ENCODE measurements at places on chromosomes 12 and 14.

DNA sequence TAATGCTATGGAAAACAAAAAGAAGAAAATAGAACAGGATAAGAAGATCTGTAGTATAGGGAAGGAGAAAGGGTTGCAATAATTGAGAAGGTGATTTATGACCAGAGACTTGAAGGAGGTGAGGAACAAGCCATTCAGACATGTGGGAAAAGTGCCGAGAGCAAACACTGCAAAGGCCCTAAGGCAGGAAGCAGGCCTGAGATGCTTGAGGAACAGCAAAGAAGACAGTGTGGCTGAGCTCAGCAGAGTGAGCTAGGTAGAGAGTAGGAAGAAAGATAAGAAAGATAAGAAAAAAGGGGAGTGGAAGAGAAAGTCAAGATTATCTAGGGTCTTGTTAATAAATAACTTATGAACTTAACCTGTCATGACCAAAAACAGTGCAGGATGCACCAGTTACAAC, 671.8 kb downstream of the RPS29 start:
- DNase-seq, result no peak

GRCh38 chr12:71300772-71301675, 138.6 kb upstream of the LGR5 start:
- DNase-seq, result no peak

DNA sequence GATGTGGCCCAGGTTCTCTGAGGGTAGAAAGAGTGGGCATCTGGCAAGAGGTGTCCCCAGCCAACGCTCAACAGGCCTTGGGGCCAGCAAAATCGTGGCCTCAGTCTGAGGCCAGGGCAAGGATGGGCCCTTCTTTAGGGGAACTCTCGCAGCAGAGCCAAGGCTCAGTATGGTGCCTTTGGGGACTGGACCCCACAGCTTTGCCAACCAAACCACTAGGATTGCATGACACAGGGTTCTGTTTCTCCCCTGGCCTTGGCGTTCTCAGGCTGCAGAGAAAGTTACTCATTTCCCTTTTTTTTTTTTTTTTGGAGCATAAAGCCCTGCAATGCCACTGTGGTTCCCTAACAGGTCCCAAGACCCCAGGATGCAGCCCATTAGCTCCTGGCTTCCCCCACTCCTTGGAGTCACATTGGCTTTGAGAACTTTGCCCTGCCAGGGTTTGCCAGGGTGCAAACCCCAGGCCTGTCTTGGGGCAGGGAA, 100.6 kb downstream of the LGMN start:
- DNase-seq, result no peak

DNA sequence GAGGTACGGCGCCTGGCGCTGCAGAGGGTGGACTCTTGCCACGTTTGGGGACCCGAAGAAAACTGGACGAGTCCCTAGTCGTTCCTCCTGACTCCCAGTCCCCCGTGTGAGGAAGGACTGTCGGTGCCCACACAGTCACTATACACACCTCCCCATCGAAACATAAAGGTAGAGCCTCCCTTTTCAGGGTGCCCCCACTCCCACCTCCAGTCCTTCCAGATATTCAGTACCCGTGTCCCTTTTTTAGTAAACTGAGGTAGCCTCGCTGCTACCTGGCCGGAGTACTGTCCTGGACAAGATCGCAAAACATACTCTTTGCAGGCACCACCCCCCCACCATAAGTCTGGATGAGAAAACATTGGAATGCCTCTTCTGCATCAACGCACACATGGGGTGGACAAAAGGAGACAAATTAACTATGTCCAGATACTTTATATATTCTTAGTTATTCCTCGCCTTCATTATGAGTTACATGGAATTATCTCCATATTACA, 610 bp upstream of the KMT2D start:
- no peak for DNase-seq

DNA sequence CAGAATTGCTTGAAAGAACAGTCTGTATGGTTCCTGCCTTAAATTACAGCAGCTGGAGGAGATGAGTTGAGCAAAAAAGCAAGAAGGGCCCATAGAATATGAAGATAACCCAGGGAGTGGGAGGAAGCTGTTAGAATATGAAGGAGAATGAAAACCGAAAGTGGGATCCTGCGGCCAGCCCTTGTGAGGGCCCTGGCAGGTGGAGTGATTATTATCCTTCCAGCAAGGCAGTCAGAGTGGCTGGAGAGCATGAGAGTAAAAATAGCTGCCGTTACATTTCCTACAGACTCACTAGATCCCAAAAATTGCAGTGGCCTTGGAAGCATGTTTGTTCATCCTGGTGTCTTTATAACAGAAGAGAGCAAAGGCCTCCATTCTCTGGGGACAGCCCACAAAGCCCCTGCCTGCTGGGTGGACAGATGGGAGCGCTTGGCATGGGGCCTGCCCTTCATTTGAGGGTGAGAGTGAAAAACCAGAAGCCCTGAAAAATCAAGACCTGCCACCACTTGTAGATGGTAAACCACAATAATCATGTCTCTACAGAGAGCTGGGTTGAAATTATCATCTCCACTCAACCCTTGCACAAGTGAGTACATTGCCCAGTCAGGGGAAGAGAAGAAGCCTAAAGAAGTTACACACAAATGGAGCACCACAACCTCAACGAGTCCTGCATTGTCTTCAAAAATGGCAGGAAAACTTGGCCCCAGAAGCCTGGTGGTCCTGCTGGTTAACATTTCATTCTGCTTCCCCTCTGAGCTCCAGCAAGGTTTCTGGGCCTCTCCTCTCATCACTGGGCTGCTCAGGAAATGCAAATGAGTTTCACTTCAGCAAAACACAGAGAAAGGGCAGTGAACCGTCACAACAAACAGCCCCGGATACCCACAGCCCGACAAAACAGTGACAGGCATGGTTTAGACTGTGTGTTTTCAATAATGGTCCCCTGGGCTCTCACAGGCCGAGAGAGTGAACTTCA, 20.5 kb downstream of the ZDHHC22 start:
- DNase-seq, result peak; percentile 45

DNA sequence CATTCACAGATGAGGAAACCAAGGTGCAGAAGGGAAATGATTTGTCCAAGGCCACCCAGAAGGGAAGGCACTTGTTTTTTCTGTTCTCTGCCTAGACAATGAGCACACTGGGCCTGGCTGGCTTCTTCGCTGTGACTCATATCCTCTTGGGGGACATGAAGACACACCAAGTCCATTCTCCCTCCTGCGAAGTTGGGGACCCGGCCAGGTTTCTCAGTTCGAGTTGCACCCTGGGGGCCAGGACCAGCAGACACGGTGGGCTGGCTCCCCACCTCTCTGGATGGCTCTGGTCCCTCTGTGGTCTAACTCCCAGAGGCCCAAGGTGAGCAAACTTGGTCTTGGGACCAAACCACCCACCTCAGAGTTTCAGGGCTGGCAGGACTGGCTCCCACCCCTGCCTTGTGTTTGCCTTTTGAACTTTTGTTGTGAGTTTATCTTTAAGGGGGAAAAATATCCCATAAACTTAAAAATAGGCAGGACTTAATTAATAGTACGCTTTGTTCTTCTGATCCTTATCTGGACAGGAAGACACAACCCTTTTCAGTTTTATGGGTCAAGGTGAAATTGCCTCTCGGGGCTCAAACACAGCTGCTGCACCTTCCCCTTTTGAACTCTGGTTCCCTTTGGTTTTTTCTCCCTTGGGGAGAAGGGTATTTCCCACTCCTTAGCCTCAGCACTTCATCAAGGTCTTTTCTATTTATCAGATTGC, 9.0 kb upstream of the MLEC start:
- DNase-seq, result no peak

DNA sequence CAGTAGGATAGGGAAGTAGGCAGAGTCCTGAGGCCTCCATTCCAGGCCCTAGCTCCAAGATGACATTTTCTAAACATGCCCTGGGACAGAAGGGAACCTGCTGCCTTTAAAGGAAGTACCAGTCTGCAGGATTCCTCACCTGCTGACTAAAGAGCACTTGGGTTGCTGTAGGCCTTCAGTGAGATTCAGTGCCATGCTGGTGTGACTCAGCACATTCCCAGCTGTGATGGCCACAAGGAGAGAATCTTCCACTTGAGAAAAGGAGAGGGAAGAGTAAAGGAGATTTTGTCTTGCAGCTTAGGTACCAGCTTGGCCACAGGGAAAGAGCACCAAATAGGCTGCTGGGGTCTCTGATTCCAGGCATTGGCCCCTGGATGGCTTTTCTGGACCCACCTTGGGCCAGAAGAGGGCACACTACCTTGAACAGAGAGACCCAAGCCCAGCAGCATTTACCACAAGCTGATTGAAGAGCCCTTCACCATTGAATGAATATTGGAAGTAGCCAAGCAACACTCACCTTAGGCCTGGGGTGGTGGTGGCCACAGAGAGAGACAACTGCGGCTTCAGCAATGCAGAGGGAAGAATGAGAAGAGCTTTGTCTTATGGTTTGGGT, 498.3 kb downstream of the KCNH5 start:
- no peak for DNase-seq

- DNase-seq, result no peak
Observed at GRCh38 chr12:123293178-123293760, 21.6 kb upstream of the CDK2AP1 start.

DNA sequence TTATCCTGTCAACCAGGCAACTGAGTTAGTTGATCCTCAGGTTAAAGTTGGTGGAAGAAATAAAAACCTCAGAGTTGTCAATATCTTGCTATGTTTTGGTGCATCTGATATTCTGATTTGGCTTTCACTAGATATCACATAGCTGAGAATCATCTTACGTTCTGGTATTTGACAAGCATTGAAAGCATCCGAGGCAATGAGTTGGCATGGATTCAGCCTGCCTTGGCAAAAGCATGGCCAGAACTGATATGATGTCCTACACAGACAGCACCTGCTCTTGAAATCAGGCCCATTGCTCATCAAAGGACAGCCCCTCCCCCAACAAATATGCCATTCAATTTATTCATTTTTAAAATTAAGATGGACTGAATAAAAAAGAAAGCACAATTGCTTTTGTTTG, 320.7 kb upstream of the ATP2B1 start:
- DNase-seq, result no peak

DNA sequence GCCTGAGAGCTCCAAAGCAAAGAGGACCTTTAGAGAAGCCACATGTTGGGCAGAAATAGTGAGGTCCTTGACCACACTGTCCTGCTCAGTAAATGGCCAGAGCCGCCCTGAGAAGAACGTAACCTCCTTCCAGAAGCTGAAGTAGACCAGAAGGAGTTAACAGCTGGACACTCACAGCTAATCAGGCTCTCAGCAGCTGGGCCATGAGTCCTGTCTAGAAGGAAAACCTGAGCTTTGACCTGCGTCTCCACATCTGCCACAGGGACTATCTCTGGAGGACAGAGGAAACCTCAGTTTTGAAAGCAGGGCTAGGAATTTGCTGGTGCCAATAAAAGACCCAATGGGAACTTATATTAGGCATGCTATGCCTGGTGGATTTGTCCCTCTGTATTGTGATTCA, 12.3 kb upstream of the DHRS4 start:
- DNase-seq, result no peak

DNA sequence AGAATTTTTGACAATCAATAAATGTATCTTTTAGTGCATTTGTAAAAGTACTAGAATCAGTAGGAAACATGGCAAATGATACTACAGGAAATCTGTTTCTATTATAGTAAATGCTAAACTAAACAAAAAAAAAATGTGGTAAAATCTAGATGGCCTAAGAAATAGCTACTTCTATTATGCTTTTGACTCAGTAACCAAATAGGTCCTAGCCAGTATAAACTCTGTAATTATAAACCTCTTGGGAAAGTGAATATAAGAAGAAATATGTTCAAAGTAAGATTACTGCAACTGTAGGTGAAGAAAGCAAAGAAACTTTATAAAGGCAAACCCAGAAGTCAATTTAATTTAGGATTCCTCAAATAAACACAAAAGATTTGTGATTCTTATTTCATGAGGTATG, 581.2 kb downstream of the LRFN5 start:
- no peak for DNase-seq

DNA sequence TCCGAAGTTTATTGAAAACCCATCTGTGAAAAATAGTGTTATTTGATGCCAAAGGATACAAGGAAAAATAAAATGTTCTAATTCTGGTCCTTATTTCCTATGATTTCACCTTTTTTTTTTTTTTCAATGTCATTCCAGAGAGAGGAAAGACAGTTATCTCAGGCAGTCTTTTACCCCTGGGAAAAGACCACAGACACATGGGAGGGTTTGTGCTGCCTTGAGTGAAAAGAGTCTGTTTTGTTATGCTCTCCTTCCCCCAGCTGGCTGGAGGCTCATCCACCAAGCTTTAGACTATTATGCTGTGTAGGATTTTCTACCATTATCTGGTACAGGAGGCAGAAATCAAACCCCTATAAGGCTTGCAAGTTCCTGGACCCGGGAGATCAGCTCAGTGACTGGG, 151.8 kb downstream of the CRADD start:
- no peak for DNase-seq

DNA sequence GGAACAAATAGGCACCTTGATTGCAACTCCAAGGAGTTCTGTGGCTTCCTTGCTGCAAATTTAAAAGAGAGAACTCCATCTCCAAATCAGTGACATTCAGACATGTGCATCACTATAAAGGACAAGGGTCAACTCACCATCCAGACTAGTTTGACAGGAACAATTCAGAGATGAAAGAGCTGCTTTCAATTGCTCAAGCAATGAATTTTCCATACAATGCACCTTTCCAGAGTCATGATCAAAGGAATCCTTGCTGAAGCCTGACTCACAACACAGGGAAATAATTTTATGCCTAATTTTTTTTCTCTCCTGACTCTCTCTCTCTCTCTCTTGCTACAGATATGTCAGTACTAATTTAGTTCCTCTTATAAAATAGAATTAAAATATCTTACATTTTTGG, 380.5 kb upstream of the GARIN6 start:
- DNase-seq, result no peak

DNA sequence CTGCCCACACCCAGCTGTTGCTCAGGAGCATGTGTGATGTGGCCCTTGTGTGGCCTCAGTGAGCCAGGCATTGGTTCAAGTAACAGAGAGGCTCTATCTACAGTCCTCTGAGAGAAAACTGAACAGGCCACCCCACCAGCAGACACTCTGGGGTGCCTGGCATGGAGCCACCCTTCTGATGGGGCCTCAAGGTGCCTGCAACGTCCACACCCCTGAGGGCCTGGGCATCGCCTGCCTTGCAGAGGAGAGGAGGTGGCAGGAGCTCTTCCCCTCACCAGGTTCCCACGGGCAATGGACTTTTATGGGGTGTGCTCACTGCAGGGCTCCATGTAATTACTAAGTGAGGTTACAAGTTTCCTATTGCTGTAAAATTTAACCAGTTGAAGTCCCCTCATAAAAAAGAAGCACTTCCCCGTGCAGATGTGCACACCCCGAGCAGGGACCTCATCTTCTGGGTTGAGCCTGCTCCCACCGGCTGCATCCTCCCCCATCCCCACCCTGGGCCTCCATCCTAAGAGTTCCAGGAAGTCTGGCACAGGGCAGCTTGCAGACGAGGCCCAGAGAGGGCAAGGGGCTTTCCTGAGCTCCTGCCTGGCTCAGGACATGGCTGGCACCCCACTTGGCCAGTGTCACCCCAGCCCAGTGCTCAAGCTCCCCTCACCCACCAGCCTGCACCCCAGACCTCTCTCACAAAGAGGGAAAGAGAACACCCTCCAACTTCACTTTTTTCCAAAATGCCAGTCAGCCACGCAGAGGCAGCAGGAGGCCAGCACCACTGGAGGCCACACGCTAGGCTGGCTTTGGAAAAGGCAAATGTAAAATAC, 270.4 kb upstream of the RTL1 start:
- no peak for DNase-seq

Data from effector CD4-positive, alpha-beta T cell (primary cell).